Stimulated activated CD8-positive, alpha-beta memory T cell treated with anti-CD3 and anti-CD28 coated beads, Interleukin-4, amount 100 ng/mL, for 4 hours (primary cell): ENCODE measurements at places on chromosomes 2 and 18.

DNA sequence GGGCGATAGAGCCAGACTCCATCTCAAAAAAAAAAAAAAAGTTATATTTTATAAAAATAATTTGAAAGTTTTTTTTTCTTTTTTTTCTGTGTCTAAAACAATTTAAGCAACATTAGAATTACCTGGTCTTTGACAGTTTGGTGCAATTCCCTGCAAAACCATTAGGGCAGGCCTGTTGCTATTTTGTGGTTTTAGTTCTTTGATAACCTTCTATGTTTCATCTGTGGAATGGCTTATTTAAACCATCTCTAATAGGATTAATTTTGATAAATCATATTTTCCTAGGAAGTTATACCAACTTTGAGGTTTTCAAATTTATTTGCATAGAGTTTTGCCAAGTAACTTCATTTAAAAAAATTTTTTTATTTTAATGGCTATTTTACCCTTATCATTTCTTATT, 141.2 kb upstream of the TWIST2 start:
- DNase-seq, result no peak

DNA sequence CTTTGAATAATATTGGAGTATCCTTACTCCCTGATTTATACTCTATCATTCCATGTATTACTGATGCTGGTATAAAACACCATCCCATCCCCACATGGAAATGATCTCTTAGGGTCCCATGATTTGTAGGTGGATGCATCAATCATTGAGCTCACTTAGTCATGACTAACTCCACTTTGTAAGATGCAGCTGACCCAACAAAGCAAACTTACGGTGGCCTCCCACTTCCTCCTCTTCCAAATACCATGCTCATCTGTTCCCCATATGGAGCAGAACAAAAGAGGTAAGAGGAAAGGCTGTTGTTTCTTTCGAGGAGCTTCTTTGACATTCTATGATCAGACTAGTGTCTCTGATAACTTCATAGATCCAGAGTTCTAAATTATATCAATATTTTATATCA, 640.2 kb upstream of the SLC39A10 start:
- DNase-seq, result no peak

DNA sequence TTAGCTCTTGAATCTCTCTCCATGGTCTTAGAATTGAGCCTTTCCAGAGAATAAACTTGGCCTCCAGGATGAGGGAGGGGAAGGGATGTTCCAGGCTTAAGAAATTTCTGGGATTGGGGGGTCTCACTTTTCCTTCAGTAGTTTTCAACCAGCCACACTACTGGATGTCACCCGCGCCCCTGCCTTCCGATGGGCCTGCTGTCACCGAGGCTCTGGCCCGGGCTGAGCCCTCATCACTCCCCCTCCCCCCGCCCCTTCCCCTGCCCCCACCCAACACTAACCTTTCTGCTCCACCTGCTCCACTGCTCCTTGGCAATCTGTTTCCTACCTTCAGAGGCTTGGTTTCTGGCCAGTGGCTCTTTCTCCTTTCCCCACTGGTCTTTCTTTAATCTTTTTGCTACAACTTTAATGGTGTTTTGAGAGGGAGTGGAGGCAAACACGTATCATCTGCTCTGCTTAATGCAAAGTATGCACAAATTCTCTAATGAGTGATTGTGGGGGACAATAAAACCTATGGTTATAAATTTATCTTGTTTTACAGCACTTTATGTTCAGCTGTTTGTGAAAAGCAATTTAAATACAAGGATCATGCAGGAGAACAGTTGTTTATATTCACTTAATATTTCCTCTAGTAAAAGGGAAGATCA, 155.1 kb downstream of the WDSUB1 start:
- no peak for DNase-seq

DNA sequence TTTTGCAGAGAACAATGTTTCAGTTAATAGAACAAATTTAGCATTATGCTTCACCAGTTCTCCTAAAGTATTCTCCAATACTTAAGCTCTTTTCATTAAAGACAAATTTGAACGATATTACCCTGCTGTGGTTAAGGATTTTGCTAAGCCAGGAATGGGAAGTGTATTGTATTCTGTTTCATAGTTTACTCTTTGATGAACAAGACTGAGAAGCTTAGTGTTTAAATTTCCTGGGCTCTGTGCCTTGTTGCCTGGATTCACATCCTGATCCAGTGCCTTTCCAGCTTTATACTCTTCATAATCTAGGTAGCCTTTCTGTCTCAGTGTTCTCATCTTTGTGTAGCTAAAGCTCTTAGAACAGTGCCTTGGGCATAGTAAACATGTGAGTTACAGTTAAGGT, 58.6 kb upstream of the GLS start:
- DNase-seq, result no peak
